ENCODE measurements at places on chromosomes 7 and 10. TPM values are rescaled to one million over a fixed set of nuclear protein-coding genes. Genes with fewer than 3 reads are reported as not detected.

DYNC1I1 gene
- 2.5 TPM for total RNA-seq

- H3K4me3 ChIP-seq, result no peak overlapping the region
- peaks cover 4% of the 10 kb centered on the region for H3K36me3 ChIP-seq
- peak overlapping the region; percentile 22 for H3K27ac ChIP-seq
- no peaks in the 10 kb centered on the region for H3K4me1 ChIP-seq
These were observed 375.5 kb downstream of the SEMA3D start for GRCh38 chr7:84811362-84811761.

PPP1R3C gene
- 5.4 TPM for total RNA-seq

GRCh38 chr10:100826983-100827818, 81.8 kb downstream of the PAX2 start:
- H3K4me3 ChIP-seq, result peak overlapping the region; percentile 82
- H3K4me1 ChIP-seq, result peaks cover 14% of the 10 kb centered on the region
- H3K36me3 ChIP-seq, result no peaks in the 10 kb centered on the region

NPFFR1 gene
- not detected for total RNA-seq

DNA sequence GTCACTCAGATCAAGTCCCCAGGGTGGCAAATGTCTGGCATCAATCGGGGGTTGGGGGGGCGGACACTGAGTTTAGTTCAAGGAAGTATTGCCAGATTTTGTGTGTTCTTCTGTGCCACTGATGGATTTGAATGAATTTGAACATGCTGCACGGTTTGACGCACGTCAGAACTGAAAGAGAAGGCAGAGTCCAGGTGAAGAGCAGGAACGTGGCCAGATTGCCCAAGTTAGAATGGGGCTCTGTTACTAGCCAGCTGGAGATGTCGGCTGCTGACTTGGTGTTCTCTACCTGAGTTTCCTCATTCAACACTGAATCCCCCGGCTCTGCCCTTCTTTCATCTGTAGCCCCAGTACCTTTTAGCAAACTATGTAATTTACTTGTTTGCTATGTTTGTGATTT, 180.2 kb downstream of the PRKCQ start:
- no peak for DNase-seq
- H3K4me1 ChIP-seq, result peaks cover 21% of the 10 kb centered on the region
- H3K27me3 ChIP-seq, result peaks cover 30% of the 10 kb centered on the region
- no peaks in the 10 kb centered on the region for H3K36me3 ChIP-seq

DNA sequence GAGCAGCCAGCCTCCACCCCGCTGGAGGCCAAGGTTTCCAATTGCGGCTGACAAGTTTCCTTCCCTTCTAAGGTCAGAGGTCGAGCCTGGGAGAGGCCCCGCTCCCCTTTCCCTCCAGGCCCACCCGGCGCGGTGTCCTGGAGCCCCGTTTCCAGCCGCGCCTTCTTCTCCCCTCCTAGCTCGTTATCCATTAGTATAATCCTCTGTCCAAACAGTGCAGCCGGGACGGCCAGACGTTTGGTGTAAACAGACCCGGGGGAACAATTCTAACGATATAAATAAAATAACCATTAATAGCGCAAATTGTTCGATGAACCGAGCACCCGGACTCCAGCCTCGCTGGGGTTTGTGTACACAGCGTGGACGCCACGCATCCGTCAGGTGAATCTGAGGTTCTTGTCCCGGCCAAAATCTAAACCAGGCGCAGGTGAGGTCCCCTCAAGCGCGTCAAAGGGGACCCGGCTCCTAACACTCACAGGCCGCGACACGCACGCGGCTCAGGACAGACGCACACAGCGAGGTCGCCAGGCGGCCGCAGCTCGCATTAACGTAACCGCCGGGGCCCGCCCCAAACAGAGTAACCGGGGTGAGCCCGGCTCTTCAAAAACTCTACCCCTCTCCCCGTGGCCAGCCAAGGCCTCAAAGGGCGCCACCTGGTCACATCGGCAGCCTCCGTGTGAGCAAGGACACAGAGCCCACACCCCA, 10.8 kb upstream of the NKX2-3 start:
- DNase-seq, result no peak
- no peaks in the 10 kb centered on the region for H3K36me3 ChIP-seq
- peaks cover 98% of the 10 kb centered on the region for H3K27me3 ChIP-seq
- H3K4me3 ChIP-seq, result peak overlapping the region; percentile 80

PRTFDC1 gene
- 22.9 TPM for total RNA-seq

- H3K36me3 ChIP-seq, result no peaks in the 10 kb centered on the region
- H3K4me3 ChIP-seq, result peak overlapping the region; percentile 92
- H3K4me1 ChIP-seq, result peaks cover 12% of the 10 kb centered on the region
- peak overlapping the region; percentile 94 for H3K27ac ChIP-seq
- peak; percentile 70 for DNase-seq
These were observed 811 bp upstream of the ARHGAP12 start for GRCh38 chr10:31929261-31930022.

GRCh38 chr7:150988230-150989226, 2.3 kb upstream of the NOS3 start:
- peaks cover 14% of the 10 kb centered on the region for H3K4me1 ChIP-seq
- no peak for DNase-seq
- H3K4me3 ChIP-seq, result peak overlapping the region; percentile 60

FAM237B gene
- total RNA-seq, result not detected

ADRA2A gene
- 19.3 TPM for total RNA-seq

GRCh38 chr10:46002916-46003693, 27.3 kb downstream of the NCOA4 start:
- H3K27me3 ChIP-seq, result no peaks in the 10 kb centered on the region
- H3K36me3 ChIP-seq, result peaks cover 38% of the 10 kb centered on the region
- no peaks in the 10 kb centered on the region for H3K4me1 ChIP-seq
- no peak for DNase-seq
- H3K4me3 ChIP-seq, result no peak overlapping the region
- H3K27ac ChIP-seq, result no peak overlapping the region

- no peak for DNase-seq
- peaks cover 13% of the 10 kb centered on the region for H3K27me3 ChIP-seq
- no peaks in the 10 kb centered on the region for H3K4me1 ChIP-seq
- no peak overlapping the region for H3K4me3 ChIP-seq
These were observed 81.5 kb downstream of the NXPH1 start for GRCh38 chr7:8514781-8515519.

DNA sequence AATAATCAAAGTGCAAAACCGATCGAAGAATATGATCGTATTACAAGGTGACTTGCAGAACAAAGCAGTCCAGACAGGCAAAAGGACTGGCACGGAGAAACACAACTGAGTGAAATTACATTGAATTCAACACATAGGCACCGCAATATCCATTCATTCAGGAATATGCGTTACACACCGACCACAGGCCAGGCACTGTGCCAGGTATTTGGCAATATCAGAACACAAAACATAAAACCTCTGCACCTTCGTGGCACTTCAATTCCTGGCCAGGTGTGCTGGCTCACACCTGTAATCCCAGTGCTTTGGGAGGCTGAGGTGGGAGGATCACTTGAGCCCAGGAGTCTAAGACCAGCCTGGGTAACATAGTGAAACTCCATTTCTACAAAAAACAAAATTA, 187.9 kb downstream of the DIP2C start:
- peaks cover 10% of the 10 kb centered on the region for H3K36me3 ChIP-seq
- no peaks in the 10 kb centered on the region for H3K27me3 ChIP-seq
- H3K27ac ChIP-seq, result no peak overlapping the region
- H3K4me3 ChIP-seq, result no peak overlapping the region
- no peak for DNase-seq
- peaks cover 40% of the 10 kb centered on the region for H3K4me1 ChIP-seq
